ENCODE measurements at places on chromosomes 5 and 9.

DNA sequence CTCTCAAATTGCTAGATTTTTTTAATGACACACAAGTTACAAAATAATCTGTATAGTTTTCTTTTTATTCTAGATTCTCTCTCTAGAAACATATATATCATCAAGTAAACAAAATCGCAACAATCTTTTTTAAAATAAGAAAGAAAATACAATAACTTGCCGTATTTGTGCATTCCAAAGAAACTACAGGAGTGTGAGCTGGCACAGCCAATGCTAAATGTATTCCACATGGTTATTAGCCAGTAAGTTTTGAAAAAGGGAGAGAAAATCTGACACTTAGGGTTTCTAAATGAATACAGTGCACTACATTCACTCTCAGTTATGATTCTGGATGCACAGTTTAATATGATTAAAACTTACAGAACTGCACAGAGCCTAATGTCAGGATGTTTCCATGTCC lies 117.9 kb downstream of the BNC2 start:
- no peak for DNase-seq

- no peak for DNase-seq
Measured at GRCh38 chr9:82475584-82476301, 487.2 kb downstream of the SPATA31D1 start.

DNA sequence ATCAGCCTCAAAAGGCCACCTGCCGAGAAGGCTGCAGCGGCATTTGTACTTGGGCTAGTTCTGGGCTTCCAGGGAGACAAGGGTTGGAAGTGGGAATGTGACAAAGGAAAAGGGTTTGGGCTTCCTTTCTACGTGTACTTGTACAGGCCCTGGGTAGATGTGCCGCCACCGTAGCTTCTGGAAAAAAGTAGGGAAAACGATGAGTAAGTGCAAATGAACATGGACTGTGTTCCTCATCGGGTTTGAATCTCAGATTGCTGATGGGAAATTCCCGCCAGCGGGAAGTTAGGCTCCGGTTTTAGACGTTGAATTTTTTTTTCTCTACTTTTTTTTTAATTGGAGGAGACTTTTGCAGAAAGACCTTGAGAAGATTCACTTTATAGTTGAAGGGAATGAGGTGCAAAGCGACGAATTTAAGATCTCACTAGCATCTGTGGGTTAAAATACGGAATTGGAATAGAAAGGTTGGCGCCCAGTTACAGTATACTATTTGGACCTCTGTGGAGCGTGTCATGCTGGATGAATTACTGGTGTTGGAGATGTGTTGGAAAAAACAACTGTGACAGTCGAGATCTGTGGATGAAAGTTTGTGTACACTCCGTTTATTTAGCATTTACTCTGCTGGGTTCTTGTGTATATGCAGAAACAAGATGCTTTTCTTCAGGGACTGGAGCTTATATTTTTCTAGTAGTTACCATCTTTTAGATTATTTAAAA lies 1.2 kb downstream of the G3BP1 start:
- no peak for DNase-seq

DNA sequence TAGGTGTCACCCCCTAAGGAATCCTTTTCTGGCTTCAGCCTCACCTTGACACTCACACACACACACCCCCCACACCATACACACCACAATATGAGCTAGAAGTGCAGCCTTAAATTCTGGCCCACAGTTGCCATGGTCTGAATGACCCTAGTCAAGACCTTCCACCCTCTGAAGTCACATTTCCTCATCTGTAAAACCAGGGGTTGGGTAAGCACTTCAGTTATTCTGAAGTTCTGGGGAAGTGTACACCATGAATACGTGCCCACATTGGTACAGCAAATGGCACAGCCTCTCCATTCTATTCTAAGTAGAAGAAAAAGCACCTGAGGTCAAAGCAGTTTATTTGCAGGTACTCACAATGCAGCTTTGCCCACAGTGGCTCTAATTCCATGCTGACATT lies 372.8 kb upstream of the KLF4 start:
- no peak for DNase-seq

DNA sequence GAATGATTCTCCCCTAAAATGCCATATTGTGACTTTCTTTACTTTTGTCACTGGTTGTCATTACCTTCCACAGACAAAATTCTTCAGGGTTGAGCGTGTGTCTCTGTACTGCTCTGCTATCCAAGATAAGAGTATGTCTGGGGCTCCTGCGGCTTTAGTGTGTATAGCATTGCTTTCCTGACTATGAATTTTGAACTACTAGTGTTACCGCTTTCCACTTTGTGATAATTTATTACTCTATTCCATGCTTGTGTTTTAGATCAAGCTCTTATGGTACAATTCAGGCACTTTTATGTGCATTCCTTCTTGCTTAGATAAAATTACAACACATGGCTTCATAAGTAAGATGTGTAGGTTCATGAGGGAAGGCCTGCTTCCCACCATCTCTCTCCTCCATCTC lies 51.5 kb upstream of the MEF2C start:
- DNase-seq, result no peak

GRCh38 chr9:96139592-96140295 lies 162.2 kb downstream of the HSD17B3 start:
- peak; percentile 81 for DNase-seq

GRCh38 chr9:38232895-38233294 lies 159.6 kb upstream of the ALDH1B1 start:
- DNase-seq, result no peak

GRCh38 chr5:172887692-172888091 lies 53.6 kb downstream of the ERGIC1 start:
- no peak for DNase-seq

DNA sequence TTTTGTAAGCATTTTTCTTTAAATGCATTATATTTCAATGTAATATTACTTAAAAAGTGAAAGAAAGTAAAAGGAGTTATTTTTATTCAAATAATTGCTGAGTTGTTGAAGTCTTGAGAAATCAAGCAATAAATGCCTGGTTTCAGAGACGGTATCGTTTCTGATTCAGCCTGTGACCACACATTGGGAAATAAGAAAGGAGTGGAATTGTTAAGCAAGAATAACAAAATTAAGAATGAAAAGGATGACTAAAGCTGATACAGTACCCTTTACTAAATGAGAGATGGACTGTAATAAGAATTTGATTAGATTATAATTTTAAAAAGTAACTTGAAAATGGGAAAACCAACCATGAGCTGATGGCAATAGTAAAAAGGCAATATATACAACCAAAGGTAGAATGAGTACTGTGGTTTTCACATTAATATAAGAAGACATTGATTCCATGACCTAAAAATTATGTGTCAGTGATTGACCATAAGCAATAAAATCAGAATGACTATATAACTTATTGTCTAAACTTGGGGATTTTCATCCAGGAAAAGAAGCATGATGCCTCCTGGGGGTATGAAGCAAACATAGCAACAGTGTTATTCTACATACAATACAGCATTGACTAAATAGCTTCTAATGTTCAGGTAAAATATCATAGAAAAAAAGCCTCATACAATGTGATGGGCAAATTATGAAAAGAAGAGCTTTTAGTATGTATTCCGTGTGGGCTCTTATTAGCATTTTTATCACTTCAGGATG lies 101.9 kb upstream of the PRDM9 start:
- DNase-seq, result no peak

- DNase-seq, result peak; percentile 18
Measured at GRCh38 chr5:113612060-113612496, 98.6 kb downstream of the YTHDC2 start.

- DNase-seq, result no peak
Measured at GRCh38 chr9:1986341-1986740, 28.8 kb upstream of the SMARCA2 start.

- DNase-seq, result peak; percentile 31
Measured at GRCh38 chr9:85425153-85425611, 316.6 kb downstream of the AGTPBP1 start.

- DNase-seq, result no peak
Measured at GRCh38 chr5:141680751-141681201, 1.3 kb downstream of the ARAP3 start.

DNA sequence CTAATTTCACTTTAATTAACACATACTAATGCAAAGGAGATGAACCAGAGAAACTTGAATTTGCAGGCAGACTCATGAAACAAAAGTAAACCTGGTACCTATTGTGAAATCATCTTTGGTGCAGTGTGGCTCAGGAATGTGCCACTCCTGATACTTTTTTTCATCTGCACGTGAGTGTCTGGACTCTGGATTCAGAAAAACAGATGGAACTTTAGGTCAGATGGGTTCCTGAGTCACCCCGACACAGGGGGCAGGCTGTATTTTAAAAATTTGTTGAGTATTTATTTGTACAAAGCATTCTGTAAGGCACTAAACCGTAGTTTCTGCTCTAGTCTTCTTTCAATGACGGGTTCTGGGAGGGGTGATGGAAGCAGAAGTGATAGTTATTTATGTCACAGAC lies 52.2 kb upstream of the TUT7 start:
- DNase-seq, result no peak

DNA sequence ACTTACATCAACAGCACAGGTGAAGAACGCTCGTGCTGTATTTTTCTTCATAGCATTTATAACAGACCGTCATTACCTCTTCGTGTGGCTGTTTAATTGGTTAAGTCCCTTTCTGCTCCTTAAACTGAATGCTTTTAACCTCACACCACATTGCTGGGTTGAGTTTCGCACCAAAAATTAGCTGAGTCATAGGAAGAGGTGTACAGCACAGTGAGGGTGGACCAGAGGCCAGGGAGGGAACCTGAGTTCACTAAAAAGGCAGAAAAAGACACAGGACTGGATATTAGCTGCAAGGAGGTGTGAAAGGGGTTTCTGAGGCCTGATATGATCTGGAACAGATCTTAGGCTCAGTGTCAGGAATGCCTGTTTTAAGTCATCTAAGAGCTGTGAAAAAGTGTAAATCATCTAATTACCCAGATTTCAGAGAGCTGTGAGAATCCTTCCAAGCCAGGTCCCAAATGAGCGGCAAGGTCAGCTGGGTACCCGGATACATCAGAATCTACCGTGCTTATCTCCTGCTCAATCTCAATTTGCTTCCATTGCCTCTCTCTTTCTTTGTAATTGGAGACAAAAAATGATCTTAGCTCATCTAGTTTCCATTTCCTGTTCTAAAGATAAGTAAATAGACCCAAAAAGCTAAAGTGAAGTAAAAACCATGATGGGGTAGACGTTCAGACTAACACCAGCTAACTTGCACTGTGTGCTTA lies 7.1 kb upstream of the CFAP90 start:
- no peak for DNase-seq

DNA sequence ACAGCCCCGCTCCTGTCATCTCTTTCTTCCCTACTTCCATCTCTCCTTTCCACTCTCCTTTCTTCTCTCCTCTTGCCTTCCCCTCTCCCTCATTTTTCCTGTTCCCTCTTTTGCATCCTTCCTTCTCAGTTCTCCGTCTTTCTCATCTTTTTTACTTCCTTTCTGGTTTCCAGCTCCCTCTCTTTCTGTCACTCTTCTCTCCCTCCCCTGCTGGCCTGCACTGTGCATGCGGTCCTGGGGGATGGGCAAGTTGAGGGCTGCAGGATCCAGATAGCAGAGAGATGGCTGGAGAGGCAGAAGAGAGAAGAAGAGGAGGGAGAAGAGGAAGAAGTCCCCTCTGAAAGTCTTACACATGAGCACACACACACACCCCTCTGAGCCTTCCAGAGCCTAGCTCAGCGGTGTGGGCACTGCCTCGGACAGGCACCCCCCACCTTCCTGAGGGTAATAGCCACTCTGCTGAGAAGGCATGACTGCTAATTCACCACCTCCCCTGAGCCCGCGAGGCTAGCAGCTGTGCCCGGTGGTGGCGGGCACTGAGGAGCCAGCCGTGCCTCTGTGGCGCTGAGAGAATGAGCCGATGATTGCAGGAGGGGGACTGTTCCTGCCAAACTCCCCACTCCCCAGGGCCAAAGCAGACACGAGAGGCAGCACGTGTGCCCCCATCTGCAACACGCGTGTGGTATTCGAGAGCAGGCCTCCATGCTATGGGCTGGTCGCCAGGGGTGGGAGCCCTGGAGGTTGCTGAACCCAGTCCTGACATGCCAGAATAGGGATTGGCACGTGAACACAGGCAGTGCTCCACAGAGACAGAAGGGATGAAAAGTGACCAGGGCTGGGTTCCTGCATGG lies 3.7 kb upstream of the CAMK2A start:
- no peak for DNase-seq

GRCh38 chr5:122030251-122030650 lies 47.8 kb downstream of the LOX start:
- DNase-seq, result no peak

DNA sequence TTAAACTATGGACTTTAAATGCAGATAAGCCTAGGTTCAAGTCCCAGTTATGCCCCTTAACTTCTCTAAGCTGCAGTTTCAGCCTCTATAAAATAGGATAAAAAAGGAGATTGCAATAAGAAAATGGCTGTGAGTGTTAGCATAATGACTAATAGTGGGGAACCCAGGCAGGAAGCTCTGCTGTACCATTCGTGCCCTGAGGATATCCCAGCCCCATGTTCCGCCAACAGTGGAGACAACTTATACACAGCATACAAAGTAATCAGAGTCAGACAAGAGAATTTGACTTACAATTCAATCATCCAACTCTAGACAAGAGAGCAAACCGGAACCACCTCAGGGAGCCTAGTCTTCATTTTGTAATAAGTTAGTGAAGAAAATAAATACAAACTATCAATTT lies 141.5 kb upstream of the FSTL4 start:
- DNase-seq, result no peak

- DNase-seq, result peak; percentile 43
Measured at GRCh38 chr9:84397822-84398221, 57.3 kb upstream of the SLC28A3 start.

- DNase-seq, result no peak
Measured at GRCh38 chr5:67333171-67333570, 136.6 kb upstream of the CD180 start.

DNA sequence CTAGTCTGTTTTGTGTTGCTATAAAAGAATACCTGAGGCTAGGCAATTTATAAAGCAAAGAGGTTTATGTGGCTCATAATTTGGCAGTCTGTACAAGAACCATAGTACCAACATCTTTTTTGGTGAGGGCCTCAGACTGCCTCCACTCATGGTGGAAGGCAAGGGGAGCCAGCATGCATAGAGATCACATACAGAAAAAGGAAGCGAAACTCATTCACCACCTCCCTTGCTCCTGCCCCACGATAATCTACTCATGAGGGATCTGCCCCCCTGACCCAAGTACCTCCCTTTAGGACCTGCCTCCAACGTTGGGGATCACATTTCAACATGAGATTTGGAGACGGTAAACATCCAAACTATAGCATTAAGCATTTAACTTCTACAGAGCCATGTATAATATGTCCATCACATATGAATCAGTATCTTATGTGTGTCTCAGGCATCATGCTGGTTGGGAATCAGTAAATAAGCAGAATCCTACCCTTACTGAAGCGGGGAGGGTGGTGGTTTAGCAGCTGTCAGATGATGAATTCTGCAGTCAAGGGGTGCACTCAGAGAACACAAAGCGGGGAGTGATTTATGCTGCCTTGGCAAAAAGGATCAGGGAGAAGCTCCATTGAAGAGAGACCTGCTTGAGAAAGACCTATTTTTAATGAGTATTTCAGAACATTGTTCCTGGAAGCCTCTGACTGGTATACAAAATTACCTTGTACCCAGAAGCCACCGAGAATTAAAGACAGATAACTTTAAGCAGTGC lies 34.8 kb downstream of the HMGXB3 start:
- DNase-seq, result no peak

DNA sequence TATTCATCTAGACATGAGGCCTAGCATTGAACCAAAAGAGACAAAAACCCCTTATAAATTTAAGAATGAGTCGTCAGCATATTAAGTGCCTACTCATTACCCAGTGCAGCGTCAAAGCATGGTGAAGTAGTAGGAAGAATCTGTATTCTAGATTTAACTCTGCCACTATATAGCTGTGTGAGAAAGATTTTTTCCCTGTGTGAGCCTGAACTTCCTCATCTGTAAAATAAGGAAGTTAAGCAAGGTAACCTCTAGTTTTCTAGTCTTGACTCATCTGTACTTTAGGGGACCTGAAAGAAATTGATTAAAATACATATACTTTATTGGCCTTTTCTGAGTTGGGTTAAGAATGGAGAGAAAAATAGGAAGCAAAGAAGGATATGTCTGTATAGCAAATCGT lies 82.1 kb upstream of the RUSC2 start:
- DNase-seq, result no peak

Data from stromal cell of bone marrow (primary cell).